Skin of body (tissue), 3 donors: ENCODE measurements at places on chromosomes 1 and 21. TPM values are rescaled to one million over a fixed set of nuclear protein-coding genes. Genes with fewer than 3 reads are reported as not detected.
A peak's percentile ranks its signal among the peaks of the same experiment; 100 is the strongest.

DNA sequence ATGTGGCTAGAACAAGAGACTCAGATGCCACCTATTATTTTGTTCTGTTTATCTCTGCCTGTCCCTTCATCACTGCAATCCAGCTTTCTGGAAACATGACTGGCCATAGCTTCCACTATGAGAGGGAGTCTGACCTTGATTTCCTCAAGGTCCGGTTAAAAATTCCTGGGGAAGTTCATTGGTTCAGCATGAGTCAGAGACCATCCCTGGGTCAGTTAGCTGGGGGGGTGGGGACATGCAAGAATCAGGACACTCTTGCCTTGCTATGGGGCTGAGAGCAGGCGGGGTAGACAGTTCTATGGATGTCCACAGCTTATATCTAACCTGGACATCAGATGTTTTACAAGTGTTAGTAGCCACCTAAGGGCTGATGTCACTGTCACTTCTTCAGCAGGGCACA, 81.1 kb downstream of the TENT5C start:
- no peak for DNase-seq

DNA sequence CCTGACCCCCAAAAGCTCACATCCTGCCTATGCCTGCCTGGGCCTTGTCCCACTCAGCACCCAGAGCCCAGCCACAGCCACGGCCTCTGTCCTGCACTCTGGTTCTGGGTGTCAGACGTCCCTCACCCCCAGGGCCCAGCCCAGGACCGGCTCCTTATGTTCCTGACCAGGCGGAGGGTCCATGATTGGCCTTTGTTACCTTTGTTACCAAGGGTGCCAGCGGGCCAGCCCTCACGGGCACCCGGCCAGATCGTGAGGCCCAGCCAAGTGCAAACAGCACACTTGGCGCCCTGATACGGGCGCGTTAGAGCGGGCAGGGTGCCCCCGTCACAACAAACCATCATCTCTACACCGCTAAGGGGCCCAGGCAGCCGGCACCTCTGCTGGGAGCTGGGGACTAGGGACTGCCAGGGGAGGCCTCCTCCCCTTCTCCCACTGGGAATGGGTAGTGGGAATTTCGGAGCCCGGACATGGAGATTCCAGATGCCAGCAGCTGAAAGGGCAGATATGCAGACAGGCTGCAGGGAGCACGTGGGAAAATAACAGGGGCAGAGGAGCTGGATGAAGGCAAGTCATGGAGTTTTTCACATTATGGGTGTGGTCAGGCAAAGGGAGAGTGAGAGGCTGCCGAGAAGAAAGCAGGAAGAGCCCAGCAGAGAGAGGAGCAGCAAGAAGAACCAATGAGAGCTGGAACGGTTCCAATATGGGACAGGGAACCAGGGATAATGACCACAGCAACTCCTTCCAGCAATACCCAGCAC, 22.1 kb downstream of the HSPG2 start:
- no peak for DNase-seq

- no peak for DNase-seq
Measured at GRCh38 chr1:112879834-112880233, 76.2 kb downstream of the SLC16A1 start.

- no peak for DNase-seq
Measured at GRCh38 chr21:37063433-37063832, 9.4 kb downstream of the PIGP start.

DNA sequence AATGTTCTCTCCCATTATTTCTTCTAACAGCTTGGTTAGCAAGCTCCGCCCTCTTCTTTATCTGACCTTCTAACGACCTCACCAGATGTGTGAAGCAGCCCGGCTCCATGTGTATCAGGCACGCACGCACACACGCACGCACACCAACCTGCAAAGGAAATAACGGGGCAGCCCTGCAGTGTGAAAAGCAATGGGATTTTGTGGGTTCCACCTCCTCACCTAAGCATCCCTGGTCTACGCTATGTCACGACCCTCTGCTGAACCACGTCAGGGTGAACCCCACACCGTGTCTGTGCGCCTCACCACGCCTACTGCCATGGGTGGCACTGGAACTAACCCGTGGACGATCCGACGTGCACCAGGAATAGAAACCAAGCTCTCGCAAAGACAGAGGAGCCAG, 10.4 kb downstream of the SSU72 start:
- DNase-seq, result no peak

Gene F5
- total RNA-seq, result 0.89 TPM

Gene RORC
- 4.0 TPM for total RNA-seq

Gene KLF17
- not detected for total RNA-seq

- DNase-seq, result peak; percentile 76
Measured at GRCh38 chr1:100038660-100039287, 69.0 kb downstream of the SLC35A3 start.

DNA sequence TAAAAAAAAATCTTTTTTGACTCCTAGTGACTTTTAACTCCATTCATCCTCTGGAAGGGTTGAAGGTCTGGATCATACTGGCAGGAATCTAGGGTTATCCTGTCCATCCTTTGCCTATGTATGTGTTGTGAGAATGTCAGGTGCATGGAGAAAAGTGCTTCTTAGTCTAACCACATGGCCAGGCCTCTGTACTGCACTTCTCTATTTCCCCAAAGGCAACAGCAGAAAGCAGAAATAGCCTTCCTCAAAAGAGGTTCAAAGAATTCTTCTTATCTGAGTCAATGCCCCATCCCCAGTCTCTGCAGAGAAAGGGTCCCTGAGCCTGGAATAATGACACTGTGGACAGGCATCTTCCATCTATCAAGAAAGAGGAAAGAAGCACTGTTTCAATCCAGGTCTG, 85.7 kb upstream of the CD34 start:
- DNase-seq, result no peak

DNA sequence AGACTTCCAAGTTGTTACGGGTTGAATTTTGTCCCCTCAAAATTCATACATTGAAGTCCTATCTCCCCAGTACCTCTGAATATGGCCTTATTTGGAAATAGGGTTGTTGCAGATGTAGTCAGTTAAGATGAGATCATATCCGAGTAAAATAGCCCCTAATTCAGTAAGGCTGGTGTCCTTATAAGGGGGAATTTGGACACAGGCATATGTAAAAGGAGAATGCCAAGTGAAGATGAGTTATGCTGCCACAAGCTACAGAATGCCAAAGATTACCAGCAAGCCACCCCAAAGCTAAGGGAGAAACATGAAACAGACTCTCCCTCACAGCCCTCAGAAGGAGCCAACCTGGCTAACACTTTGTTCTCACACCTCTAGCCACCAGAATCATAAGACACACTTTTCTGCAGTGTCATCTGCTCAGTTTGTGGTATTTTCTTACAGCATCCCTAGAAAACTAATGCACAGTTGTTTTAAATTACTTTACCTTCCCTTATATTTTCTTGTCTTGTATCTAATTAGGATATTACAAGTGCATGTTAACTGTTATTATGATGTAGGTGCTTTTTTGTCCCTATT, 43.3 kb upstream of the PRDX6 start:
- DNase-seq, result no peak

GRCh38 chr21:43703035-43703880, 15.7 kb upstream of the PDXK start:
- peak; percentile 39 for DNase-seq

GRCh38 chr1:78092643-78093042, 46.9 kb downstream of the GIPC2 start:
- DNase-seq, result no peak

GRCh38 chr1:212671342-212672031, 28.2 kb downstream of the BATF3 start:
- no peak for DNase-seq

GRCh38 chr1:83671586-83671985, 327.3 kb downstream of the TTLL7 start:
- DNase-seq, result no peak

GRCh38 chr1:19759740-19760089, 40.0 kb downstream of the TMCO4 start:
- no peak for DNase-seq

Gene PTTG1IP
- total RNA-seq, result 88.6 TPM

- DNase-seq, result no peak
Measured at GRCh38 chr1:231563247-231563646, 34.8 kb downstream of the TSNAX start.

Gene ESPN
- total RNA-seq, result 6.4 TPM

- DNase-seq, result no peak
Measured at GRCh38 chr1:109235137-109235536, 14.2 kb upstream of the CELSR2 start.

GRCh38 chr1:46333300-46334029, 7.1 kb upstream of the NSUN4 start:
- DNase-seq, result no peak

- no peak for DNase-seq
Measured at GRCh38 chr1:12622506-12622905, 4.5 kb upstream of the DHRS3 start.

DNA sequence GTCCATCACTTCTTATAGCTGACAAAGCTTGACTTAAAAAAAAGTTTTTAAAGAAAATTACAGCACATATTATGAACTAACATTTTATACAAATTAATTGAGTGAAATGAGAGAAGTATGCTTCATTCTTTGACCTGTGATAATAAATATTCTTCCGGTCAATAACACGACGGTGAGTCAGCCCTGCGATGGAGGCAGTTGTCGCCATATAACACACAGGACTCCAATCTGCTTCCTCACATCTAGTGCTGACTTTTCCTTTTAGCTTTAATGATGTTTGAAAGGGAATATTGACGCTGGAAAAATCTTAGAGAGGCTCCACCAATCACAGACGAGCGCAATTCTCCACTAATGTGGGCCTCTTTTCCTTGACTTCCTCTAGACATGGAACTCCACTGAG, 166.9 kb upstream of the C1orf21 start:
- DNase-seq, result no peak

DNA sequence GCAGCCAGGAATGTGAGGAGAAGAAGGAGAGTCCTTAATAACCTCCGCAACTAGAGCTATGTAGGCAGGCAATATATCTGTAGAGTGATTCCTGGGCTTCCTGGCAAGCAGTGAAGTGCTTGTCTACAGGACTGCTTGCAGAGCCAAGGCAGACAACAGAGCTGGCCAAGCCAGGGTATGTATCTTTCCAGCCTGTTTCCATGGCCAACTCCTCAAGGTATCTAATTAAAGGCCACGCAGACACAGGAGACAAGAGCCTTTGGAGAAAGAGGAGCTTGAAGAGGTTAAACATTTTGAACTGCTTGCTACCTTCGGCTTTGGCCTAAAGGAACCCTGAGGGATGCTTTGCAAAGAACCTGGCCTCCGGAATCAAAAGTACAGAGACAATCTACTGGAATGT, 137.4 kb downstream of the PIGK start:
- no peak for DNase-seq
